ENCODE measurements at places on chromosomes 13 and 19.

DNA sequence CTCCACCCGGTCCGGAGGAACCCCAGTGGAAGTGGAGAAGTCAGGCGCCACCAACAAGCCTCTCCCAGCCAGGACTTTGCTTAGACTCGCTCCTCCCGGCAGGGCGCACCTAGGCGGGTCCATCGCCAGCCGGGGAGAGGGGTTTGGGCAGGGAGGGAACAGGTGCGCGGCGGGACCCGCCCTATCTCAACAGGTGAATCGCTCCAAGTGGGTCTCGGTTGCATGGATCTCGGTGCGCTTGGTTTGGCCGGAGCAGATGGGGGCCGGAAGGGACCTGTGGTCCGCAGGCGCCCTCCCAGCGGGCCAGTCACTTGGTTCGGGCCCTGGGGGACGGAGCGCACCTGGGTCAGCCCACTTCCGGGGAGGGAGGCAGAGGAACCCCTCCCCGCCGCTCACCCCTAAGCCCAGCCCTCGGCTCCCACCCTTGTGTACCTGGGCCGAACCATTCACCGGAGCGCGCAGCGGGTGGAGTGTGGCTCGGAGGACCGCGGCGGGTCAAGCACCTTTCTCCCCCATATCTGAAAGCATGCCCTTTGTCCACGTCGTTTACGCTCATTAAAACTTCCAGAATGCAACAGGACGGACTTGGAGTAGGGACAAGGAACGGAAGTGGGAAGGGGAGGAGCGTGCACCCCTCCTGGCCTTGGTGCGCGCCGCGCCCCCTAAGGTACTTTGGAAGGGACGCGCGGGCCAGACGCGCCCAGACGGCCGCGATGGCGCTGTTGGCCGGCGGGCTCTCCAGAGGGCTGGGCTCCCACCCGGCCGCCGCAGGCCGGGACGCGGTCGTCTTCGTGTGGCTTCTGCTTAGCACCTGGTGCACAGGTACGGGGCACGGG, at the start of gene LSR:
TSS of gene LSR (plus strand) at position 693 of the 836 bp plus-strand sequence. CDS start at position 714, 21 bp downstream.
- peak; percentile 70 for DNase-seq

DNA sequence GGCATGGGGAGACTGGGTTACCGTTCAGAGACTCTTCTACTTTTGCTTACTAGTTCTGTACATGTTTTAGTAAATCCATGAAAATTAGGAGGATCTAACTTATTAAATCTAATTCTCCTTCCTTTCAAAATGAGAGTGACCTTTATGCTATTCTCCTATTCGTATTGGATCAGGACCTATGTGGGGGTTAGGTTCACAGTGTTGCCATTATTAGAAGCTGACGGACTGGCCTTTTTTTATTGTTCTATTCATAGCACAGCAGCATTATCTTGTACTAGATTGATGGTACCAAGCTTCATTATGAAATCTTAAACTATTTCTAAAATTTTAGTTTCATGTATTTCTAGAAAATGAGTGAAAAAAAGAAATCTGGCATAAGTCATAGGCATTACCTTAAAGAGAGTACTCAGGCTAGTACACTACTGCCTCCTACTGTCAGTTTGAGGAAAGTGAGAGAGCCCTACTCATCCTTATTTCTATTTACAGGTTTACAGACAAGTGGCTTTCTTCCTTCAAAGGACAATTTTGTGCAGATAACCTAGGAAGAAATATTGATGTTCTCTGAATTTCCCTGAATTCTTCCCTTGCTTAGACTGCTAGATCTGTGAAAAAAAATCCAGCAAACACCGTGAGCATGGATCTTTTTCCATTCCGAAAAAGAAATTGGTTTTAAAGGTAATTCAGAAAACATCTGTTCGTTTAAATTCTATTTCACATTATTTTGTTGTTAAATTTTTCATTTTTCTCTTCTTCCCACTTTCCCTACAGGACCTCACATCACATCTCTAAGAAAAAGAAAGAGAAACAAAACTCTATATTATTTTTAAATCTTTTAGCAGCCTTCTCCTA, 485.5 kb downstream of the DIAPH3 start:
- DNase-seq: no peak

DNA sequence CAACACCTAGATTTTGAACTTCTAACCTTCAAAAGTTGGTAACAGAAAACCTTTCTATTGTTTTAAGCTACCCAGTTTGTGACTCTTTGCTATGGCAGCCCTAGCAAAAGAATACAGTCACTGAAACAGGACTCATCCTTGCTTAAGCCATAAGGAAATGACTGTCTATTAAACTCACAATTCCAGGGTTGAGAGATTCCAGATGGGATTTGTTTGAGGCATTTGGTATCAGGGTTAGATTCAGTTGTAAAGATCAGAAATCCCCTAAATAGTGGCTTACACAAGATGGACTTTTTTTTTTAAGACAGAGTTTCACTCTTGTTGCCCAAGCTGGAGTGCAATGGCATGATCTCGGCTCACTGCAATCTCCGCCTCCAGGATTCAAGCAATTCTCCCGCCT, 41.1 kb upstream of the RGCC start:
- DNase-seq: no peak

DNA sequence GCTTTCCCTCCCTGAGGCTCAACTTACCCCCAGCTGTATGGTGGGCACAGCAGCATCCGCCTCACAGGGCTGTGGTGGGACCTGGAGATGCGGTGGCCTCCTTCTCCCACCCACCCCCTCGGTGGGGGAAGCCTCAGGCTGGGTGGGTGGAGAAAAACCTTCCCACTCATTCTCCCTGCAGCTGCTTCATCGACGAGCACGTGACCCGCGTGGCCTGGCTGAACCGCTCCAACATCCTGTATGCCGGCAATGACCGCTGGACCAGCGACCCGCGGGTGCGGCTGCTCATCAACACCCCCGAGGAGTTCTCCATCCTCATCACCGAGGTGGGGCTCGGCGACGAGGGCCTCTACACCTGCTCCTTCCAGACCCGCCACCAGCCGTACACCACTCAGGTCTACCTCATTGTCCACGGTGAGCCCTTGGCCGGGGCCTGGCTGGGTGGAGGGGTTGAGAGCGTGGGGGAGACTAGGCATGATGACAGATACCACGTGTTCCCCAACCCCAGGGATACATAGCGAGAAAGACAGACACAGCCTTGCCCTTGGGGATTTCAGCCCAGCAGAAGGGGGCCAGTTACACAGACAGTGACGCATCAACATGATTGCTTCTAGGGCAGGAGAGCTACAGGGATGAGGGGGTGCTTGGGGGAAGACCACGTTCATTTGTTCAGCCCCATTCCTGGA, 12.2 kb downstream of the IGLON5 start:
- DNase-seq: no peak

- DNase-seq: no peak
Measured at GRCh38 chr19:38120471-38121025, 103.5 kb downstream of the DPF1 start.

- no peak for DNase-seq
Measured at GRCh38 chr13:45393941-45394570, 24.1 kb downstream of the SLC25A30 start.

DNA sequence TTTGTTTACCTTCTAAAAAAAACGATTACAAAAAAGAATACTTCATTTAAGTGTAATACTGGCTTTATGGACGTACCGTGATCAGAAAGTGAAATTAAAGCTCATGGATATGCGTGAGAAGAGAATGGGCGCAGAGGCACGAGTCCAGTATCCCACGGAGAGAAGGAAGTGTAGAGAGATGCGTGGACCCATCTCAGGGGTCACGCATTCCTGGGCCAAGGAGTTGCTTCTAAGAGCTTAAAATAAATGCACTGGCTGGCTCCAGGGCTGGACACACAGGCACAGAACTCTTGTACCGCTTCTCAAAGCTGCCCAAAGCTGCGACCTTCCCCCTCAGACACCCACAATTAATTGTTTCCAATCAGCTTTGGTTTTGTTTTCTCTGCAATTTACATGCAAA, 8.7 kb upstream of the SPC24 start:
- DNase-seq: no peak

DNA sequence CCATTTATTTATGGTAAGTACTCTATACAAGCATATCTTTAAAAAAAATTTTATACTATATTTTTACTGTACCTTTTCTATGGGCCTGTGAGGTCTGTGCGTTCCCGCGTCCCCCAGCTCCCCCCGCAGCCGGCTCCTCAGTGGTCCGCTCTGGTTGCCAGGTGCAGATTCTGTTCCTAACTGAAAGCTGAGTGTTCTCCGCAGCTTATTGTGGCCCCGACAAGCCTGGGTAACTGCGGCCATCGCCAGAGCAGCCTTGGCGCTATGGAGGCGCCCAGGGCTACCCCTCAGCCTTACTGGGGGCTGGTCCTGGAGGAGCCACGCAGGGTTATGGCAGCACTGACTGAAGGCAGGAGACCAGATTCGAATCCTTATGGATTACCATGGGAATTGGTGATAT, 896.8 kb downstream of the PCDH17 start:
- no peak for DNase-seq

DNA sequence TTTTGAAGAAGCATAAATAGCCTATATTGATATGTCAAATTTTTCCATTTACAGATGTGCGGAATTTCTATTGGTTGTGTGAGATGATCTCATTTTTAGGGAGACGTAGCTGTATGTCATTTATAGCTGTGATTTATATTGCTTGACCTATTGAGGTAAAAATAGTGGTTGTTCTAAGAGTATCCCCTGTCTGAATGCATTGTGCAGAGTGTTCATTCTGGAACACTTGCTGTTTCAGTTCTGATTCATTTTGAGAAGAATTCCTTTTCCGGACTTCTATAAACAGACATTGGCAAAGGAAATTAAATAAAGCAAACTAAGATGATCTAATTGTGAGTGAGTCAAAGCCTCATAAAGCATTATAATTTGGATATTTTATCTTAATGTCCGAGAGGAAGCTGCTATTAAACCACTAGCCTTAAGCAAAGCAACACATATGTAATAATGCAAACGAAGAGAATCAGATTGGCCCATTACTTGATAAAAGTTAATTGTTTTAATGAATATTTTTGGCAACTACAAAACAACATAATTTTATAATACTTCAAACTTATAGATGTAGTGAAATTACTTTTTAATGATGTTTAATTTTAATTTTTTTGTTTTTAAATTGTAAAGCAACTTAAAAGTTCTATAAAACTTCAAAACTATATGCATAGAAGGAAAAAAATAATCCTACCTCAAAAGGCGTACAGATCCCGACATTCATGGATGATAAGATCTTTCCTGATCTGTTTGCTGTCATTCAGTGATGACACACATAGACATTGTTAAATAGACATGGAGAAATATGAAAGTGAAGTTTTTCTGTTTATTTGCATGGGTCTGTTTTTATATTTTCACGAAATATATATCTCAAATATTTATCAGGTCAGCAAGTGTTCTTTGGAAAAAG, 942.6 kb upstream of the SLC10A2 start:
- DNase-seq: no peak

DNA sequence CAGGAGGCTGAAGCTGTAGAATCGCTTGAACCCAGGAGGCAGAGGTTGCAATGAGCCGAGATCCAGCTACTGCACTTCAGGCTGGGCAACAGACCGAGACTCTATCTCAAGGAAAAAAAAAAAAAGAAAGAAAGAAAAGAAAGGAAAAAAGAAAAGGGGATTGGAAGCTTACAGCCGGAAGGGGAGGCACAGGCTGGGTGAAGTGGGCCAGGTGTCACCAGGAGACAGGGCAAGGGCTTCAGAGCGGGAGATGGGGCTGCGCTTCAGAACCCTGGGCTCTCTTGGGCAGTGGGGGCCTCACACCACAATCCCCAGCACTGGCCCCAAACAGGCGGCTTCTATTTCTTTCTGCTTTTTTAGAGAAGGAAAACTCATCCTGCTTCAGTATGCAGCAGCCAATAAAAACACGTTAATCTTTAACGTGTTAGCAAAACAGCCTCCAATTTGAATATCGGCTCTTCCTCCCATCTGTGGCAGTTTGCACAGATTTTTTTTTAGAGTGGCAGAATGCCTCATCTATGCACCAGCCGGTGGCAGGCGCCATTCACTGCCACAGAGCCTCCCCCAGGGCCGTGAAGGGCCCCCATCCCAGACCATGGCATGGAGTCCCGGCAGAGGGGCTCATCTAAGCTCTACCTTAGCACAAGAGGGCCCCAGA, 46.6 kb upstream of the C19orf12 start:
- DNase-seq: no peak

- no peak for DNase-seq
Measured at GRCh38 chr19:49637821-49638738, 1.9 kb downstream of the RRAS start.

DNA sequence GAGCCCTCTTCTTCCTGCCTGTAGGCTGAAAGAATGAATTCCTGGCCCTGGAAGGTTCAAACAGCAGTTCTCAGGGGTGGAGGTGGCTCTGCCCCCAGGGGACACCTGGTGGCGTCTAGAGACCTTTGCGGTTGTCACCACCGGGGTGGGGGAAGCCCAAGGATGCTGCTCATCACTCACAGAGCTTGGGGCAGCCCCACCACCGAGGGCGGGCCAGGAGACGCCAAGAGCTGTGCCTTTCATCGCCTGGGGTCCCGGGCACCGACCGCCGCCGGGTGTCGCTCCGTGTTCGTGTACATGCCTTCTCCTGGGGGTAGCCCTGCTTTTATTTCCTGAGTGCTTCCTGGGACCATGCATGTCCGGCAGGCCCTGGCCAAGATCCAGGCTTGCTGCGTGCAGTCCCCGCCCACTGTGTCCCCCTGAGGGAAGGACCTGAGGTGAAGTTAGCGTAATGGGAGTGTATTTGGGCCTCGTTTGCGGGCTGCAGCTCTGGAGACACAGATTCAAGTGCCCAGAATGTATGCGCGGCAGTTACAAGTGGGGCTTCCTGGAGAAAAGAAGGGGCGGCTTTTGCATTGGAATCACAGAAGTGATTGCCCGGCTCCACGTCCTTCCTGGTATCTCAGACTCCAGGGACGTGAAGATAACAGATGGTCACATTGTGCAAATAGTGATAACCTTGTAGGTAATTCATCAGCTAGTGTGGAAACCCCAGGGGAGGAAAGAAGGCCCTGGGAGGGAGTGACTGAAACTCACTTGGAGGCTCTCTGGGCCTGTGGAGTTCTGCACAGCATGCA, 7.8 kb downstream of the DOT1L start:
- DNase-seq: peak; percentile 57

- no peak for DNase-seq
Measured at GRCh38 chr13:77528834-77529500, 6.5 kb upstream of the SCEL start.

DNA sequence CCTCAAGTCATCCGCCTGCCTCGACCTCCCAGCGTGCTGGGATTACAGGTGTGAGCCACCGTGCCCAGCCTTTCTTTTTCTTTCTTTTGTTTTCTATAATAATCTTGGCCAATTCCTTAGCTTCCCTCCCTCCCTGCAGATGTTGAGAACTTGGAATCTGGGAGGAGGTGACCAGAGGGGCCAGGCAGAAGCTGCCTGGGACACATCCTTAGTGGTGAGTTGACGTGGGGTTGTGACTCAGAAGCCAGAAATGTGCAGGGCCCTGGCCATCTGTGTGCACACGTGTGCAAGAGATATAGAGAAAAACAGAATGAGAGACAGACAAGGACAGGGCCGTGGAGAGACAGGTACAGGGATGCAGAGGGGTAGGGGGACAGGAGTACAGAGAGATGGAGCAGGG, 154.3 kb downstream of the SIPA1L3 start:
- no peak for DNase-seq

GRCh38 chr13:27242702-27243101, 8.7 kb upstream of the RPL21 start:
- DNase-seq: no peak

All from stimulated activated CD8-positive, alpha-beta memory T cell treated with anti-CD3 and anti-CD28 coated beads, Interleukin-2, amount 100 ng/mL, for 1 hour (primary cell).